CD4-positive, CD25-positive, alpha-beta regulatory T cell (primary cell): ENCODE measurements at places on chromosomes 3 and 15.

GRCh38 chr3:61761694-61762430 is 200.5 kb downstream of the PTPRG start:
- DNase-seq: no peak

DNA sequence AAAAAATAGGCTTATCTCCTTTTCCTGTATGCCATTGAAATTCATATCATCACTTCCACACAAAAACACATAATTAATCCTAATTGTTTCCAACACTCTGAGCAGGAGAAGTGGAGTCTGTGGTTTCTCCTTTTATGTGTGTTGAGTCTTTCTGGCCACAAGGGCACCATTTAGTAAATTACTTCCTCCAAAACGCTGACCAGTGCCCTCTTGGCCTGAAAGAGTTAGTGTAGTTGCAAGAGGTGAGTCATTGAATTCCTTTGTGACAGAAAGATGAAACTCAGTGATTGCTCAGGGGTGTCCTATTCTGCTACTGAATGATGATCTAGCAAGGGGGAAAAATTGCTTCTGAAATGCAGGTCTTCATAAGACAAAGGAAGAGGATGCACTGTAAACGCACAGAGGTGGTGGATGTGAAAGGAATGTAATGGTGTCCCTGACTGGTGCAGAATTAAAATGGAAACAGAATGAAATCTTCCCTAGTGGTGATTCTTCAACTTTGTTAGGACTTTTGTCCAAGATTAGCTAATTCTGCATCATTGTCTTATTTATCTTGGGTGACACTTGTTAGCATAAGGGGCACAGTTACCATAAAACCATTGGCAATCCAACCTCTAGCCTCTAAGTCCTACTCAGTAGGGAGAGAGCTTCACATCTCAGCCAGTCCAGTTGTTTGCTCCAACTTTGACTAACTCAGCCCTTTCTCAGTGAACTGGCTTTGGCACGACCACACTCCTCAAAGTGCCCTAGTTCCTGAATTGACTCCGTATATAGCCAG is 208.4 kb upstream of the NANOGP8 start:
- DNase-seq: no peak

DNA sequence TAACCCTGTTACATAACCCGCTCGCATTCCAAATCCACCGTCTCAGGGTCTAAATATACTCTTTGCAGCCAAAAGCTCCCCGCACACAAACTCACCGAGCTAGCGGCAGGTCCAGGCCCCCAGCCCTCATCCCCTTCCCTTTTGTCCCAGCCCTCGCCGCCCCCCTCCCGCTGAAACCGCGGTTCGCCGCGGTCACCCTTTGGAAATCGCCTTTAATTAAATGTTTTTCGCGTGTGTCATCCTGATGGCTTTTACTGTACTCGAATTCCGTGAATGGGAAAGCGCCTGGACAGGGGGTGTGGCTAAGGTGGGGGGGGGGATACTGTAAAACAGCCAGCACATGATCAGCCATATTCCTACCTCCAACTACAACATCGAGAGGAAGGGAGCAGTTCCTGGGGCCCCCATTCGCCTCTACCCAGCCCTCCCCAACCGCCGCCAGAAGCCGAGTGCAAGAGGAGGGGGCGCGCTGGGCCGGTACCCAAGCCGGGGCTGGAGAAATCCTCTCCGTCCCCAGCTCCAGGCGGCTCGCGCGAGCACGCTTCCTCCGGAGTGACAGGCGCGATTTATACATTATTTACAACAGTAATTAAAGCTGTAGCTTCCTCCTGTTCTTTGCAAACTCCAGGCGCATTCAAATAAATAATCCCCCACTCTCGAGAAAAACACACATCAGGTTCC is 1.7 kb downstream of the RORA start:
- no peak for DNase-seq

- DNase-seq: no peak
Observed at GRCh38 chr3:117486719-117487716, 777.4 kb downstream of the TUSC7 start.

GRCh38 chr3:13122081-13123012 is 49.1 kb upstream of the IQSEC1 start:
- DNase-seq: no peak

GRCh38 chr3:118229196-118229595 is 805.5 kb downstream of the IGSF11 start:
- DNase-seq: no peak

DNA sequence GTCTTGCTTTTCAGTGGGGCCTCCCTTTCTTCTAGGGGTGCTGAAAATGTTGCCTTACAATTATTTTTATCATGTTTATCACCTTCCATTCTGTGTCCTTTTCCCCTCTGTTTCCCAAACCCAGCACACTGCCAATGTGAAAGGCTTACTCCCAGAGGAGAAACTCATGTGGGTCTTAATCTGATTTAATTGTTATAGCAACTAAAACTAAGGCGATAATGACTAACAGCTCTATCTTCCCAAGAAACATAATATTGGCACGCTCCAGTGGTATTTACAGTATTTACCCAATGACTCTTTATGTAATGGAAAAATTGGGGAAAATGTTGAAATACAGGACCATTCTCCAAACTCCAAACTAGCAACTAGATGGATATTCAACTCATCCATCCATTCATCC is 58.4 kb downstream of the MESD start:
- DNase-seq: no peak

GRCh38 chr3:81816473-81817250 is 55.2 kb upstream of the GBE1 start:
- DNase-seq: no peak

GRCh38 chr3:142013326-142013980 is 135.9 kb downstream of the TFDP2 start:
- DNase-seq: no peak

- DNase-seq: no peak
Observed at GRCh38 chr3:39294446-39295183, 14.8 kb upstream of the CX3CR1 start.

GRCh38 chr15:63906266-63906584 is 72.5 kb upstream of the HERC1 start:
- no peak for DNase-seq

- no peak for DNase-seq
Observed at GRCh38 chr3:165549665-165550064, 287.6 kb downstream of the BCHE start.

- no peak for DNase-seq
Observed at GRCh38 chr15:33656168-33656567, 312.1 kb upstream of the CHRM5 start.

- DNase-seq: no peak
Observed at GRCh38 chr3:48038971-48039481, 22.8 kb upstream of the MAP4 start.

GRCh38 chr3:143770391-143770790 is 77.9 kb downstream of the SLC9A9 start:
- DNase-seq: no peak

DNA sequence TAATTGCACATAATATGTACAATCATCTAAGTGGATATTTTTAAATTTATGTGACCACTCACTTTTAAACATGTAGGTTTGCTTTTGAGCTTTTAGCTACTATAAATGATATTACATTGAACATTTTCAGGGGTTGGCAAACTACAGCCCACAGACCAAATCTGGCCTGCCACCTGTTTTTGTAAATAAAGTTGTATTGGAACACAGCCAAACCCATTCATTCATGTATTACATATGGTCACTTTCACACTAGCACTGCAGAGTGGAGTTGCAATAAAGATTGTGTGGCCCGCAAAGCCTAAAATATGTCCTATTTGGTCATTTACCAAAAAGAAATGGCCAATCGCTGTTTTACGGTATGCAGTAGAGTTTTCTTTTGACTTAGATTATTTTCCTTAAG is 21.2 kb downstream of the CMTM7 start:
- DNase-seq: no peak

DNA sequence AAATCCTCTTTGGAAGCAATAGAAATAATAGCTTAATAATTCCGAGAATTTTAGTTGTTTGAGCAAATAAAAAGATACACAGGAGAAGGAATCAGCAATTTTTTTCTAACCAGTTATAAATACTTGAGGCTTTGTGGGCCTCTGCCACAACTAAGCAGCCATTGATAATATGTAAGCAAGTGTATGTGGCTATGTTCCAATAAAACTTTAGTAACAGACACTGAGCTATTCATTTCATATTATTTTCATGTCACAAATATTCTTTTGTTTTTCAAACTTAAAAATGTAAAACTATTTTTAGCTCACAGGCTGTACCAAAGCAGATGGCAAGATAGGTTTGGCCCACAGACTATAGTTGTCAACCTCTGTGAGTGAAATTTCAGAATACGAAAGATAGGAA is 85.7 kb downstream of the MSL2 start:
- DNase-seq: no peak

DNA sequence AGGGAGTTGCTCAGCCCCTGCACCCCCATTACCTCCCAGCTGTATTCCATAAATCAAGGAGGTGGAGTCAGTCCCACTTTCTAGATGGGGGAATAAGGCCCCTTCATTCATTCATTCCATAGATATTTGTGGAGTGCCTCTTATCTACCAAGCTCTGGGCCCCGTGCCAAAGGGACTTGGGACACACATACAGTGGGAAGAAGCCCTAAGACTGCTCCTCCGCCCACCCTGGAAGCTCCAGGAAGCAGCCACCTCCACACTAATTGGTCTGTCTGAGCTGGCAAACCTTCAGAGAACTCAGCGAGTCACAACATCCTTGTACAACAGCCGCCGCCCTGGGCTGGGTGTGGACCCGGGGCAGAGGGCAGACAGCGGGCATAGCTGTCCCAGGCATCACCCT is 6.4 kb downstream of the STRA6 start:
- no peak for DNase-seq

- no peak for DNase-seq
Observed at GRCh38 chr3:132405188-132405587, 12.1 kb upstream of the DNAJC13 start.

- DNase-seq: no peak
Observed at GRCh38 chr15:32959077-32959476, 235.4 kb downstream of the FMN1 start.

DNA sequence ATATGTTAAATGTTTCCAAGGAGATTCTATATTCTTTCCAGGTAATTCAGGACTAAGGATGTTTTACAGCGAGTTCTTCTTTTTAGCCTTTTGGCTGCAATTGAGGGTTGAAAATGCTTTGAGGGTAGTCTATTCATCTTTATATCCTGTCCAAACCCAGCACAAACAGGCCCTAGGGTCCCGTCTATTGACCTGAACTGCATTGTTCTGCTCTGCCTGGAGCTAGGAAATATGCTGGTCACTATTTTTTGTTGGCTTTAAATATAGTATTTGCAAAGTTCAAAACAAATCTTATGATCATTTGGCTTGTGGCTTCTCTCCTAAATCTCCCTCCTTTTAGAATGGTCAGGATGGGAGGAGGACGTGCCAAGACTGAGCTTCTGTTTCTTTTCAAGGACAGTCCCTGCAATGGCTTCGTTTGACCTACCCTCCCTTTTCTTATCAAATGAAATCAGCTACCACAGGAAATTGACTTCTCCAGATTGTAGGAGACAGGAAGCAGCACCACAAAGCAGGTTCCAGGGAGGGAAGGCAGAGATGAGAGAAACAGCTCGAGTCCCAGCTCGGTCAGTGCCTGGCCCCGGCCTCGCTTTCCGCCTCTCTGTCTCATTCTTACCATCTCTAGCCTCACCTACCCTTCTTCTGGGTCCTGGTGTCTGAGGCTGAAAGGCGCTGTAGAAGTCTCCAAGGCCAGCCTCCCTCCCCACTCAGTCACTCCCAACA is 27.6 kb upstream of the NRROS start:
- no peak for DNase-seq

DNA sequence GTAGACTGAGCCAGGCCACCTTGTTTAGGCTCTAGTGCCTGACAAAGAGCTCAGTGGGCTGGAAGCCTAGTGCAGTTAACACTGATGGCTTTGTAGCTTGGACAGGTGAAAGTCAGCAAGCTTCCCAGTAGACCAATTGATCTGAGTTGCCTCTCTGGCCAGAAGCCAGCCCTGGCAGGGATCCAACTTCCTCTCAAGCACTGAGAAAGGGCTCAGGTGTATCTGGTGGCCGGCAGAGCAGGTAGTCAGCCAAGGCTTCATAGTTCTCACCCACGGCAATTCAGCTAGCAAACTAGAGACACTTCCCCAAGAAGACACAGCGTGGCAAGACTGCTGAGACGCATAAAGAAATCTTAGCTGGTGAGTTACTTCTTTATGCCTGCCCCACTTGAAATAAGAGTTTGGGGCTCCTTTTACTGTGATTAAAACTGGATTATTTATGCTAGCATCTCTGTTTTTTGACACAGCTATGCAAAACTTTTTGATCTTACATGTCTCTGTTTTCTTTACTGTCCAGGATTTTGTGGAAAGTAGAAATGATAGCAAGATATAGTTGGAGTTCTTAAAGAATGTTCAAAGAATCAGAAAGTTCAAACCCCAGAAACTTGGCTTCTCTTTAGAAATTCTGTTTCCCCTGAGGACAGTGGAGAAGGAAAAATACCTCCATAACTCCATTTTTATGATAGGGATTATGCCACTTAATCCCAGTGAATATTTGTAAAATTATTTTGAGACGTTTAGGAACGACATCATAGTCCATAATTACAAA is 8.4 kb upstream of the CA12 start:
- DNase-seq: no peak

GRCh38 chr3:25291481-25291905 is 136.6 kb upstream of the RARB start:
- no peak for DNase-seq

DNA sequence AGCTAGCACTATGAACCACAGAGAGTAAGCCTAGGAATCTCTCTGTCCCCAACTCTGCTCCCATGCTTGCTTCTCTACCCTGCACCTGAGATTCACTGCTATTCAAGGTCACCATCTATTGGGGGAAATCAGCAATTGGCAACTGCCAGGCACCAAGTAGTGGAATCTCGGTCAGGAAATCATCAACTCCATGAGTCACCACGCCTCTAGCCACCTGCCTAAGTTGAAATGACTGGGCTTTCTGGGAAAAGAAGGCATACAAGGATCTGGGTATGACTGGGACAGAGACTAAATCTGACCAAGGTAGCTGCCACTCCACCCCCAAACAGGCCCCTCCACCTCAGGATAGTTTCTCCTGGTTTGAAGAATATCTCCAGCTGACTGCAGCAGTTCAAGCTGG is 464.1 kb upstream of the CBLB start:
- no peak for DNase-seq

GRCh38 chr3:188389711-188390342 is 235.9 kb downstream of the LPP start:
- DNase-seq: peak; percentile 15

DNA sequence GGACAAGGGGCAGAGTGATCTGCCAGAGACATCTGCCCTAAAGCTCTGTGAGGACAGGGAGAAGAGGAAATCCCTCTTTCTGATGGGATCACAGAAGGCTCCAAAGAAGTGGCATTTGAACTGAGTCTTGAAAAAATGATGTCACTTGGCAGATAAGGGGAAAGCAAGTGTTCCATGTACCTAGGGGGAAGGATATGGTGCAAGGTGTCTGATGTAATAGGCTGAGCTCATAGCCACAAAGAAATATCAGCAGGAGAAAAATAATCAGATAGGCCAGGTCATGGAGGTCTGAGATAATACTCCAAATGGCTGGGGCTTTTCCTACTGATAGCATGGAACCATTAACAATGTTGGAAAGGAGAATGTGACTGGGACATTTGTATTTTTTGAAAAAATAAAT is 468.4 kb upstream of the MDFIC2 start:
- no peak for DNase-seq
